ENCODE measurements at places on chromosomes 16 and 17. TPM values are rescaled to one million over a fixed set of nuclear protein-coding genes. Genes with fewer than 3 reads are reported as not detected.

The CDRT15L2 gene
- total RNA-seq: not detected

The NLRC5 gene
- 2.7 TPM for total RNA-seq

The ZPBP2 gene
- not detected for total RNA-seq

The APOH gene
- not detected for total RNA-seq

The TNFRSF13B gene
- not detected for total RNA-seq

The GAST gene
- 0.67 TPM for total RNA-seq

The ZNF205 gene
- total RNA-seq: 19.2 TPM

The FBXO31 gene
- total RNA-seq: 31.2 TPM

The ASGR2 gene
- not detected for total RNA-seq

The SLC22A31 gene
- total RNA-seq: 0.45 TPM

The WNT3 gene
- total RNA-seq: 2.1 TPM

The KRT9 gene
- total RNA-seq: 0.27 TPM

The NECAB2 gene
- total RNA-seq: 0.27 TPM

DNA sequence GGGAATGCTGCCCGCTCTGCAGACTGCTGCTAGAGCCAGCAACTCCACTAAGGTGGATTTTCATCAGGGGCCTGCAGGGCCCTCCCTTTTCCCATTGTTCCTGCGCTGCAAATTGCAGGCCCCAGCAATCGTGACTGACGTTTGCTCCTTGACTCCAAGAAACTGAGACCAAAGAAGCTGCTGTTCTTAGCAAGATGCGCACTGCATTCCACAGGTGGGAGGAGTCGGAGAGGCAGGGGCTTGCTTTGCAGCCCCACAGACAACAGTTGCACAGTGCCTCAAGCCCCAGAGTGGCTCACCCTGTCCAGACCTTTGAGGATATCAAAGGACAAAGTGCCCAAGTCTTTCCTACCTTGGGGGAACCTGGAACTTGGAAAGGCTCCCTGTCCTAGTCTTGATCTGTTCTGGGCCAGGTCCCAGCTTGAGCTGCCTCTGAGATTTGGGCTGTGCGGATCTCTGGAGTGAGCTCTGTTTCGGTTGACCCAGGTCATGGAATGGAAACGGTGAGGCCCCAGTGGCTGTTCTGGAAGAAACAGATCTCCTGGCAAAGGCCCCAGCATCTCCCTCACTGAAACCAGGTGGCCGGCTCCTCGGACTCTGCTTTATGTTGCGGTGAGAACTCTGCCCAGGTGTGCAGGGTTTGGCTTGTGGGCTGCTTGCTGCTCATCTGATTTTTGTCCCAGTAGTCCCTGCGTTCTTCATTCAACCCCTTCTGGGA, 24.9 kb downstream of the PLCD3 start:
- no peak for DNase-seq

- DNase-seq: no peak
Measured at GRCh38 chr17:78890498-78890897, 12.5 kb downstream of the CEP295NL start.

GRCh38 chr16:81014672-81015071, 7.7 kb downstream of the CENPN start:
- DNase-seq: no peak

DNA sequence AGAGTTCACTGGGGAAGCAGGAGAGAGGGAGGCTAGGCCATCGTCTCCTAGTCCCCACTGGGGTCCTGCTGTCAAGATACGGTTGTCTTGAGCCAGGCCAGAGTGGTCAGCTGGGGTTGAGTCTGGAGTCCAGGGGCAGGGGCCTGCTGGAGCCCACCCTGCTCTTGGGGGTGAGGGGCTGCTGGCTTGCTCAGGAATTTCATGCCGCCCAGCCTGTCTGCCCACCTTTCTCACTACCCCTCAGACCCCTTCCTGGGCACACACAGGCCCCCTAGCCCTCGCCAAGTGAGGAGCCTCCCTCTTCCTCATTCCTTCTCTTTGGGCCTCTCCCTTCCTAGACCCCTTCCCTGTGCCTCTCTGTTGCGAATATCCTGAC, 1.3 kb downstream of the TRAF7 start:
- no peak for DNase-seq

- DNase-seq: no peak
Measured at GRCh38 chr16:84036131-84036530, 6.5 kb downstream of the SLC38A8 start.

- peak; percentile 43 for DNase-seq
Measured at GRCh38 chr16:9665851-9666271, 516.4 kb downstream of the GRIN2A start.

GRCh38 chr17:33647956-33648355, 354.9 kb upstream of the ASIC2 start:
- peak; percentile 2 for DNase-seq

DNA sequence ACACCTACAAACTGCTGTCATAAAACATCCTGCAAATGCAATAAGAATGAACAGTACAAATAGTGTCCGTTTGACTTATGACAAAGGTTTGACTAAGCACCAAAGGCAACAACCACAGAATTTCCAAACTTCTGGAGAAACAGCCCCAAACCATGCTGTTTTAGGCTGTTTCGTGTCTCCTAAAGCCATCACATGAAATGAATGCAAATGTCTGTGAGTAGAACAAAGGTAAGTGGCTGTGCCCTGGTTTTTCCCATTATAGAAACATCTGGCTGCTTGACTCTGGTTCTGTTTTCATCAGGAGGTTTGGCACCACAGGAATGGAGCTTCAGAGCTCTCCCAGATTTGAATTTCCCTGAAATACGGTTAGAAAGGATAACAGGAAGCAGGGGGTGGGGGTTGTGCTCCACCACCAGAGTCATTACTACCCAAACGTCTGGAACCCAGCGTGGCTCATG, 4.6 kb upstream of the EMP2 start:
- peak; percentile 66 for DNase-seq

DNA sequence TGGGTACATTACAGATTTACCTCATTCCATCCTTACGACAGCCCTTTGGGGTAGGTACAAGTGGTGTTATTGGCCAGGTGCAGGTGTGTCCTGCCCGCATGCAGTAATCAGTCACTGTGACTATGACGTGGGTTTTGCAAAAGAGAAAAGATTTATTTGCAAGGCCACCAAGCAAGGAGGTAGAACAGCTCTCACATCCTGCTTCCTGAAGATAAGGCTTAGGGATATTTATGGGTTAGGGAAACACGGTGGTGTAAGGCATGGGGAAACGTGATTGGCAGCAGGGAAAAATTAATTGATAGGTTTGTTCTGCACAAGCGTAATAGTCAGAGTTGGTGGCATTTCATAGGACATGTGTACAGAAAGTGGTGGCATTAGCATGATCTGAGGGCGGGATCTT, 214.8 kb downstream of the PARN start:
- DNase-seq: no peak

GRCh38 chr16:79175286-79176057, 425.1 kb downstream of the MAF start:
- no peak for DNase-seq

DNA sequence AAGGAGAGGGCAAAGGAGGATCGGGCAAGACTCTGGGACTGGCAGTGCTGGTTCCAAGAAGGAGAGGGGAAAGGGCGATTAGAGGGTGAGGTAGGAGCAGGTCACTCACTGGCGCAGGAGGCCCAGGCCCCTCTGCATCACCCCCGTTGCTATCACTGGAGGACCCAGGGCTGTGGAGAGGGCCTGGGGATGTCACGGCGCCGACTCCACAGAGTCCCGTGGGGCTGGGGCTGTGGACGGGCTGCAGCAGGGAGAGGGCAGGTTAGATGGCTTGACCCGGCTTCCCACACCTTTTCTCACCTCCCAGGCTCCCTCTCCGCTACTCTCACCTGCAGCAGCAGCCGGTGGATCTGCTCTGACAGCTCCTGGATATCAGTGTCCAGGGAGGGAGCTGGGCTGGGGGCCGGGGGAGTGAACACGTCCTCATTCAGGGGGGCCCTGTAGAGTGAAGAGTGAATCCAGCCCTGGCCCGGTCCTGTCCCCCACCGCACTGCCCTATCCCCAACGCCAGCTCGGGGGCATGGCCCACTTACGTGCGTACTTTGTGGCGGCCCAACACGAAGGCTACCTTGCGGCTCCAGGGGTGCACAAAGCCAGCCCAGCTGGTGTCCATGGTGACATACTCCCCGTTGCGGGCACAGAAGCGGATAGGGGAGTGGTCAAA, 4.9 kb downstream of the PER1 start:
- DNase-seq: no peak

- no peak for DNase-seq
Measured at GRCh38 chr17:4375039-4375748, 8.7 kb upstream of the UBE2G1 start.

- DNase-seq: peak; percentile 72
Measured at GRCh38 chr16:53773150-53773846, 69.3 kb downstream of the FTO start.

DNA sequence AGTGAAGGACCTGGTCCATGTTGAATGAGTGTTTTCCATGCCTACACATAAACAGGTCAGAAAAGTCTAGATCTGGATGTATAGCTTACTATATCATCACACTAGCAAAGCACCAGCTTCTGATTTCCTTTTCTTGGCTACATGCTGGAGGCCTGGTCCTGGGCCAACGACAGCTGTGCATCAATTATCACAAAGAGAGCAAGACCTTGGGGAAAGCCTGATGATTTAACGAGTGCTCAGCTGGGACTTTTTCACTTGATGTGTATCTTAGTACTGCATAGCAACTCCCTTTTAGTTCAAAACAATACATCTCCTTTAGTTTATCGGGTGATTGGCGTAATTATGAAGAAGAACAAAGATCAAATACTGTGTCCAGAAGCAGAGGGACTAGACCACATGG, 358.2 kb downstream of the KIF2B start:
- DNase-seq: no peak

DNA sequence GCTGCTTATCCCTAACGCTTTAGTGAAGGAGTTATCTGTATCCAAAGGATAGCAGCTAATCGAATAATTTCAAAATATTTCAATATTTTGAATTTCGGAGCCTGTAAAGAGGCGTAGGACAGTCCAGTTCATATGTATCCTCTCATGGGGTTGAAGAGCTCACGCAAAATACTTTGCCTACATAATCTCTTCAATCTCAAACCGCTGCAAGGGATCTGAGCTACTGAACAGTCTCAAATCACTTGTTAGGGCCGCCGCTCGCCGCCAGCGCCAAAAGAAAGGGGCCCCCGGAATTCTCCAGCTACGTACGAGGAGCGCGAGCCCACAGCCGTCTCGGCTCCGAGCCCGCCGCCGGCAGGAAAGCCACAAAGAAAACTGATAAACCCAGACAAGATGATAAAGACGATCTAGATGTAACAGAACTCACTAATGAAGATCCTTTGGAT, 601 bp upstream of the RFWD3 start:
- peak; percentile 19 for DNase-seq

DNA sequence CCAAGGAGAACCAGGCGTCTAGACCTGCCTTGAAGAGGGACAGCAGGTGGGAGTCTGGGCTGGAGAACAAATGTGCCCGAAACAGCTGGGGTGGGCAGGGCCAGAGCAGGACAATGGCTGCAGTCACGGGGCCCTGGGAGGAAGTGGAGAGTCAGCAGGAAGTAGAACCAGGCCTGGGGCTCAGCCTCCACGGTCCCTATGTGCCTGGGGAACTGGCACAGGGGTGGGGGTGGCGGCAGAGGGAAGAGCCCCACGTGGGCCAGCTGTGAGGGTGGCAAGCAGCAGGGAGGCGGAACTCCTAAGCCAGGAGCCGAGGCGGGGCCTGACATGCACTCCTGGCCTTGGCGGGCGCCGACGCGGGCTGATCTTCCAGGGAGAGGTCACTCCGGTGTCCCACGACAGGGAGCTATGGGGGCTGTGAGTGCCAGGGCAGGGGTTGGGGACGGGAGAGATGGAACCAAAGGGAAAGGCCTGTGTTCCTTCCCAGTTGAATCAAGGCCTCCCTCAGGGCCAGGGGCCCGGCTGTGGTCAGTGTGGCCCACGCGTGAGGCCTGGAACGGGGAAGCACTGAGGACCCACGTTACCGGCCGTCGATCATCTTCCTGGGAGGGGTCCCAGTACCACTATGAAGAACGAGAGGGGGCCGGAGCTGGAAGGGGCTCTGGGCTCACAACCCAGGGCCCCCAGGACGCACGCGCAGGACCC, 42.7 kb downstream of the TIMM22 start:
- DNase-seq: no peak

- no peak for DNase-seq
Measured at GRCh38 chr17:27571563-27572352, 59.2 kb upstream of the LGALS9 start.

- DNase-seq: no peak
Measured at GRCh38 chr16:50695017-50696000, 1.9 kb downstream of the NOD2 start.

- DNase-seq: no peak
Measured at GRCh38 chr17:79092567-79092966, 17.9 kb downstream of the ENGASE start.

- no peak for DNase-seq
Measured at GRCh38 chr17:8488491-8488890, 52.8 kb downstream of the NDEL1 start.

- DNase-seq: no peak
Measured at GRCh38 chr16:84514874-84515835, 10.7 kb upstream of the MEAK7 start.

Data from mammary epithelial cell (primary cell).